ENCODE measurements at places on chromosomes 4 and X.

DNA sequence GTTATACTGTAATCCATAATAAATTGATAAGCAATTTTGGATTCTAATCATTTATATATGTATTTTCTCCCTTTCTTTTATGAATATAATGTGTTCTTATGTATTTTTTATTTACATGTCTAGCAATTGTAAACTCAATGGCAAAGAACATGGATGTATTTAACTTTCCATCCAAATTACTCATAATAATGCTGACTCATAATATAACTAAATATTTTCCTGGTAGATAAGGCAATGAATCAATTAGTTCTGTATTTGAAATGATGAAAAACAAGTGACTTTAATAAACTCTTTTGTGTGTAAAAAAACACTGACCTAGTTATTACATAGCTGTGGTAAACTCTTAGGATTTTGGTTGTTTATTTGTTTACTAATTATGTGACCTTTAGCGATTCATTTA is 211.2 kb downstream of the DTHD1 start:
- DNase-seq, result no peak

DNA sequence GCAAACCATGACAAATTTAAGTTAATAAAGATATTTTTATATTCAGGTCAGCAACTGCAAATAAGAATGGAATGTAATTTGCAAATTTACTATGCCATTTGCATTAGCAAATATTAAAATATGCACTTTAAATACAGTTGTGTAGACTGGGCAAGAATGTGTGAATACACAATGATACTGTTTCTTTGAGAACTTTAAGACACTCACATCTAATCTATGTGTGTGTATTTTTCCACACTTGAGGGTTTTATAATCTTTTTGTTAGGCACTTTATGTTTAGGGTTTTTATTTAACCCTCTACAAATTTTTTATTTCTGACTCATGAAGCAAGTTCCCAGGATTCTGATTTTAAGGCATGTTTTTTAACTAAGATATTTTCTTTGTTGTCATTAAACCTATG is 23.9 kb upstream of the NDNF start:
- no peak for DNase-seq

DNA sequence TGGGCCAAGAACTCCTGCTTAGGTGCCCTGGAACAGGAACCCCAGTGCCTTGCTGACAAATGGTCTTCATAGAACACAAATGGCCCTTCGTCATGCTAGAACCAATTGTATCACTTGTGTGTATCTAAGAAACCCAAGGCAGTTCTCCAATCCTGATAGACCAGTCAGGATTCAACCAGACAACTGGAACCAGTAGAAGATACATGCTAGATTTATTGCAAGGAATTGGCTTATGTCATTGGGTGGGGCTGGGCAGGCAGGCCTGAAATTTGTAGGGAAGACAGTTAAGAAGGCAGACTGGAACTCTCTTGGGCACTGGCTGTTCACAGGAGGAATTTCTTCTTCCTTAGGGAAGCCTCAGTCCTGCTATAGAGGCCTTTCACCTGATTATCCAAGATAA is 17.0 kb upstream of the TBL1X start:
- DNase-seq, result no peak

DNA sequence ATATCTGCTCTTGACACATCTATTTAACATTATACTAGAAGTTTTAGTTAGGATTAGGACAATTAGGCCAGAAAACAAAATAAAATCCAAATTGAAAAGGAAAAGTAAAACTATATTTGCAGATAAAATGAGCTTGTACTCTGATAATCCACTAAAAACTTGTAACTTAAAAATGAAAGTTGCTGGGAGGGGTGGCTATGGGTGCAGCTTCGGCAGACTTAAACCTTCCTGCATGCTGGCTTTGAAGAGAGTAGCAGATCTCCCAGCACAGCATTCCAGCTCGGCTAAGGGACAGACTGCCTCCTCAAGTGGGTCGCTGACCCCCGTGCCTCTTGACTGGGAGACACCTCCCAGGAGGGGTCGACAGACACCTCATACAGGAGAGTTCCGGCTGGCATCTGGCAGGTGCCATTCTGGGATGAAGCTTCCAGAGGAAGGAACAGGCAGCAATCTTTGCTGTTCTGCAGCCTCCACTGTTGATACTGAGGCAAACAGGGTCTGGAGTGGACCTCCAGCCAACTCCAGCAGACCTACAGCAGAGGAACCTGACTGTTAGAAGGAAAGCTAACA is 2379.9 kb downstream of the ARAP2 start:
- DNase-seq, result no peak

DNA sequence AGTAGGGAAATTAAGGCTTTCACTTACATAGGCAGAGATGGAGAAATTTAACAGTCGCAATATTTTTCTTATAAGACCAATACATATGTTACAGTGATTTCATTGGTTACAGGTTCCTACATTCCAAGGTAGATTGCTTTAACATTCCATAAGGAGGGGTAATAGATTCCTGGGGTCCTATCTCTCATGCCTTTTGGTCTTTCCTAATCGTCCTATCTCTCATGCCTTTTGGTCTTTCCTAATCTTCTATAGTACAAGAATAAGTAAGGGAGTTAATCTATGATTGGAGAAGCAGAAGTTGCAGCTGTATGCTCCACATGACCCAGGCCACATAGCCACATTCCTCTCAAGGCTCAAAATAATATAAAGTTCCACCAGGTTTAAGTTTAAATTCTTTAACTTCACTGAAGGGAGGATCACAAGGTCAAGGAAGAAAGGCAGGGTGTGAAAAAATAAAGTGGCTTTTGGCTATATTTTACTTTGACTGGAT is 285.0 kb upstream of the BOD1L1 start:
- no peak for DNase-seq

DNA sequence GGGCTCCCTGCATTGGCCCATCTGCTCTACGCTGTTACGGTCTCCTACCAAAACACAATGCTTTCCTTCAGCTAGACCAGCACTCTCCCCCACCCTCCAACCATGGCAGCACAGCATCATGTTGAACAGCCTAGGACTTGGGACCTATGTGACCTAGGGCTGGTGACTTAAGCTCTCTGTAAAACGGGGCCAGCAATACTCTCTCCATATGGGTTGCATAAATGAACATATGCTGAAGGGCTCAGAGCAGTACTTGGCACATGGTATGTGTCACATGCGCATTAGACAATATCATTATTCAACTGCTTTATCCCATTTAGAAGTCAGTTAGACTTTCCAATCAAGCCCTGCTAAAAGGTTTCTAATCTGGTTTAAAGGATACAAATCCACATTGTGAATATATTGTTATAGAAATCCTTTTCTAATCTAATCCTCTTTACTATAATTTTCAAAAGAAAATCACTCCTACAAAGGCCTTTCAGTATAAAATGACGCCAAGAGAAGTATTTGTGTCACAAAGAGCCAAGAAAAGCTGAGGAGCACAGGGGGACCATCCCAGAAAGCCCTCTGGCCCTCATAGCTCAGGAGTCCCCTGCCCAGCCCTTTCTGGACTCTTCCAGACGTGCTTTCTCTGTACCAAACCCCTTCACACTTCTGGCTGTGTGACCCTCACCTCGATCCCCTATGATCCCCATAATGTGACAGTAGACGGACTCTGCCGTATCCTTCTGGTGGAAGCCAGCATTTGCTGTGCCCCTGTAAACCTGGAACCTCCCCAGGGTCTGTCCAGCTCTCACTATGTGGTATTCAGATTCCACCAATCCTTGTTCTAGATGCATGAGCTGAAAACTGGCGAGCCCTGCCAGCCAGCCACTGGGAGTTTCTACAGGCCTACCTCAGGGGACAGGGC is 42.3 kb downstream of the NSG1 start:
- no peak for DNase-seq

- DNase-seq, result no peak
Observed at GRCh38 chr4:139624441-139625092, 41.1 kb upstream of the MGST2 start.

- DNase-seq, result no peak
Observed at GRCh38 chr4:73862322-73862721, 6.9 kb upstream of the CXCL1 start.

GRCh38 chr4:156779774-156780173 is 191.8 kb downstream of the PDGFC start:
- no peak for DNase-seq

GRCh38 chrX:76148041-76148665 is 24.7 kb upstream of the PBDC1 start:
- no peak for DNase-seq

DNA sequence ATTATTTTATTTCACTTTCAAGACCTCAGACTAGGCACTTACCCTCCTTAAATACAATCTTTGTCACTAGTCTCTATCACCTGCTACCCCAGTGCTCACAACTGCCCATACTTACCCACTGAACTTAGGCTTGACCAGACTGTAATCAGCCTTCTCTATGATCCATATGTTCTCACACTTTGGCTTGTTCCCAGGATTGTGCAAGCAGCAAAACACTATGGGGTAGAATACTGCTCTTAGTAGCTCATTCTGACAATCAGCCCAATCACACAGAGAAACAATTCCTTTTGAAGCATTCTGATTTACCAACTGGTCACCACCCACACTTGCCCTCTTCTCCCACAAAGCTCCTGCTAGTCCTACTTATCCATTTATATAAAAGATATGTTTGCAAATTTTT is 878.3 kb downstream of the FSTL5 start:
- no peak for DNase-seq

GRCh38 chrX:2492531-2493218 is 8.1 kb downstream of the DHRSX start:
- no peak for DNase-seq

DNA sequence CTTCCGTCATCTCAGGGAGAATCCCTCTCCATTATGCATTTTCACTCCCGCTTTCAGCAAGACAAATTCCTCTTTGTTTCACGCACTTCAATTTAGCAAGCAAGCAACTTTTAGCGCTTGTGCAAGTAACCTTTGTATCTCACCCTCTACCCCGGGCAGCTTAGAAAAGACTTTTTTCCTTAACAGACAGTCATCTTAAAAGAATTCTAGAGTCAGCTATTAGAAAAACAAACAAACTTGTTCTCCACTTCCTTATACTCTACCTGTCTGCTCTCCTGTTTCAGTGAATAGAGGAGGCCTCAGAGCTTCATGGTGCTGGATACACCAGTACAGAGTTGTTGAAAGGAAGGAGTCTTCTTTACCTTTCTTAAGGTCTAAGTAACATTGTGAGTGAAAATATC is 12.1 kb downstream of the TIGD2 start:
- no peak for DNase-seq

DNA sequence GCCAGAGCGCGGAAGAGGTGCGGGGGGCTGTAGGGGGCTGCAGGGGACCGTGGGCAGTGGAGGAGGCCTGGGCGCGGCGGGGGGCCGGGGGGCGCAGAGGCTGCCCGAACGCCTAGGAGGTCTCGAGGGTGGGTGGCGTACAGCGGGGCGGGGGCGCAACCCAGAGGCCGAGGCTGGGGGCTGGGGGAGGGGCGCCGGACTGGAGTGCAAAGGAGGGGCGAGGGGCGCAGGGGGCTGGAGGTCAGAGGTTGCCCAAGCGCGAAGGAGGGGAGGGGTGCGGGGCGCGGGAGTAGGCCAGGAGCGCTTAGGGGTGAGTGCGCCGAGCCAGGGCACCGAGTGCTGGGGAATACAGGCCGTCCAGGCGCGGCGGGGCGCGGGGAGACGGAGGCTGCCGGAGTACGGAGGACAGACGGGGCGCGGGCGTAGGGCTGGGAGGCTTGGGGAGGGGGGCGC is 255 bp downstream of the GYG2 start:
- no peak for DNase-seq

DNA sequence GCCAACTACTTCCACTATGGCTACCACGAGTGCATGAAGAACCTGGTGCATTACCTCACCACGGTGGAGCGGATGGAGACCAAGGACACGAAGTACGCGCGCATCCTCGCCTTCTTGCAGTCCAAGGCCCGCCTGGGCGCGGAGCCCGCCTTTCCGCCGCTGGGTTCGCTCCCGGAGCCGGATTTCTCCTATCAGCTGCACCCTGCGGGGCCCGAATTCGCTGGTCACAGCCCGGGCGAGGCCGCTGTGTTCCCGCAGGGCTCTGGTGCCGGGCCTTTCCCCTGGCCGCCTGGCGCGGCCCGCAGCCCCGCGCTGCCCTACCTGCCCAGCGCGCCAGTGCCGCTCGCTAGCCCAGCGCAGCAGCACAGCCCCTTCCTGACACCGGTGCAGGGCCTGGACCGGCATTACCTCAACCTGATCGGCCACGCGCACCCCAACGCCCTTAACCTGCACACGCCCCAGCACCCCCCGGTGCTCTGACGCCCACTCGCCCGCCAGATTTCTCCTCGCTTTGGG is 2.1 kb downstream of the HELT start:
- no peak for DNase-seq

DNA sequence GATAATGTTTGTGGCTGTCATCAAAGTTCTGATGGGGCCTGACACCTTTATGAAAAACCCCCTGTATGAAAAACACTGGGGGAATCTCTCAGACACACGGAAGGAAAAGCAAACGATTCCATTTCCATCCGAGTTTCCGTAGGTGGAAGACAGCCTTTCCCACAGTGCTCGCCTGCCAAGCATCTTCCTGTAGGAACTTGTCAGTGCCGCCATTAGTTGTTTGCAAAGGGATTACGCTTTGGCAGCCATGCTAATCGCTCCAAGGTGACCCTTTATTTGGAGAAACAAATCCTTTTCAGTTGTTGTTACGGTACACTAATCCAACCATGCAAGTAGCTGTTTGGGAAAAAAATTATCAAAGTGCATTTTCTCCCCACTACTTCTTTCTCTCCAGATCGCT is 44.4 kb upstream of the STOX2 start:
- no peak for DNase-seq

DNA sequence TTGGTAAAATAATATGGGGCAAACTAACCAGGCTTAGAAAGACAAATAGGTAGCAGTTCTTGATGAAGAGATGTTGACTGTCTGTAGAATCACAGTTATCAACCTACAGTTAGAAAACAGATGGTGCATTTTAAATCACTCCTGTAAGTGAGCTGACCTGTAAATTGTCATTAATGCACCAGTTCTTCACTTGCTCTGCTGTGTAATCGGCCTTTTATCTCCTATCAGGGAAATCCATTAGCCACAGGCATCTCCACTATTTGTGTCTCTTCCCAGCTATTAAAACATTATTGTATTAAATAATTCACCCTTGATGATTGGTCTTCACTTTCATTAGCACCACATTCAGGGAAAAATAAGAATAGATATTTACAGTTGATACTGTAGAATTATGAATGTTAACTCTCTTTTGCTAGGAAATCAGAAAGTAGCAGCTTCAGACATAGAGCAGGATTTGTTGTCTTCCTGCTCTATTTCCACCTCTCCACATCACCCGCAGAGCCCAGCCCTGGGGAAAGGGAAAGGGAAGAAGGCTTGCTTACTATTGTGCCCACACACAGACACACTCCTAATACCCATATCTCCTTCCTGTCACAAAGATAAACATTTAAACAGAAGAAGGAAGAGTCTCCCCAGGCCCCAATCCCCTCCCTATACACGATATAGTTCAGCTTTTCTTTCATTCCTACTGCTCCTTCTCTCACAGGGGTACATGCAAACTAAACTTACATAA is 97.1 kb downstream of the REELD1 start:
- no peak for DNase-seq

DNA sequence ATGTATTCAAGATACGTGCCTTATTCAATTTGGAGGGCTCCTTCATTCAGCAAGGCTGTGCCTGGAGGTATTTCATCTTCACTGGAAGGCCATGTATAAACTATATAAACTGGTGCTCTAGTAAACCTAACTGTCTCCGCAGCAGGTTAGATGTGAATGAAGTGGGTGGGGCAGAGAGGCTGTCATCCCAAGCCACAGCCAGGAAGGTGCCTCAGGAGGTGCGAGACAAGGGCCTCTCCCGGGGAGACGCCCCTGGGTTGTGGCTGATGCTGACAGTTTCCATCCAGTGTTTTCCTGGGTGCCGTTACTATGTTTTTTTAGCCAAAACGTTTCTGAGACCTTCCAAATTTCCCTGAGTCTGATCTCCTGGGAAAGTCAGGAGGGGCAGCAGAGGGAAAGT is 221.5 kb upstream of the RPL34 start:
- DNase-seq, result no peak

All from AG04449 (cell line).